ENCODE measurements at places on chromosomes 2 and 18.

DNA sequence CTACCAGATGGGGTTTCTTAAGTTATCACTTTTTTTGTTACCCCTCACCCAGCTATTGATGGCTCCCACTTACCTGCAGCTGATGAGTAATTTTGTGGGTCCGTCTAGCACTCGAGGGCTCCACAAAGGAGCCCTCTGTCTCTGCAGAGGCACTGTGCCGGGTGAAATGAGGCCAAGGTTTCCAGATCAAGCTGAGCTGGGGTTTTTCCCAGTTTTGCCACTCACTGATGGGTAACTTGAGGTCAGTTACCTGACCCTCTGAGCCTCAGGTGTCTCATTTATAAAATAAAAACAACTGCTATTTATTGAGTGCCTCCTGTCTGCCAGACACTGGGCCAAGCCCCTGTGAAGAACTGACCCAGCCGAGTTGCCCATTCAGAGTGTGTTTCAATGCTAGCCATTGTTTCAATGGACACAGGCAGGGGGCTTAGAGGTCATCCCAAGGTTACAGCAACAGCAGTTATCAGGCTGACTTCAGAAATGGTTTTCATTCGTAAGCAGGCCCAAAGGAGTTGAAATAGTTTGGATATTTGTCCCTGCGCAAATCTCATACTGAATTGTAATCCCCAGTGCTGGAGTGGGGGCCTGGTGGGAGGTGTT is 192.9 kb downstream of the NCK2 start:
- DNase-seq: no peak

DNA sequence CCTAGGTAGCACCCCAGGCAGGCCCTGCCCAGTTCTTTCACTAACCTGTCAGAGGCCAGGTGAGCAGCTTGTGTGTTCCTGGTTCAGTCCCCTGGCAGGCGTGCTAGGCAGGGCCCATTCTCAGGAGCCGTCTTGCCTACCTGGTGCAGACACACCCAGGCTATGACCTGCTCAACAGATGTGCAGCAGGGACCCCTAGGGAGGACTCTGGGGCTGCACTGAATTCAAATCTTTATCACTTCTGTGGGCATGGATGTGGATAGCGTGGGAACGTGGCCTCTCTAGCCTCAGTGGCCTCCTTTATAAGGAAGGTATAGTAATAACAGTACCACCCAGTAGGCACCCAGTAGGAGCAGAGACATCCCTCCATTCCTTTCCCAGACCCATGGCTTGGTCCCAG is 48.4 kb downstream of the PLEKHB2 start:
- no peak for DNase-seq

GRCh38 chr2:74915743-74916142 is 42.7 kb upstream of the POLE4 start:
- no peak for DNase-seq

- DNase-seq: no peak
Observed at GRCh38 chr18:3541549-3542386, 91.8 kb downstream of the TGIF1 start.

DNA sequence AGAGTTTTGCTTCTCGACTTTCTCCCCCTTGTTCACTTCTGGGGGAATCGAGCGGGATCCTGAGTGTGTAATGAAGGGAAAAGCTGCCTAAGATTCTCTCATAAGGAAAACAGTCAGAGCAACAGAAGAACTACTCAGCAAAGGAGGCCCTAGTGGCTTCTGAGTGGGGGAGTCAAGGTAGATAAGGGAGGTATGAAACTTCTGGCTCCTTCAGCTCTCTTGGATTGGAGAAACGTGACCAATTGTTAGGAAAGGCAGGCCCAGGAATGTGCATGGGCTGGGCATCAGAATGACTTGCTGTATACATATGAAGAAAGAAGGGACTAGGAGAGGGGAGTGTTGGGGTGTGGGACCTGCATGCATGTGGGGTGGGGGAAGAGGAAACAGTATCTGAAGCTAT is 73.1 kb downstream of the KCNS3 start:
- DNase-seq: no peak

- DNase-seq: no peak
Observed at GRCh38 chr2:111105926-111106325, 14.8 kb upstream of the BCL2L11 start.

DNA sequence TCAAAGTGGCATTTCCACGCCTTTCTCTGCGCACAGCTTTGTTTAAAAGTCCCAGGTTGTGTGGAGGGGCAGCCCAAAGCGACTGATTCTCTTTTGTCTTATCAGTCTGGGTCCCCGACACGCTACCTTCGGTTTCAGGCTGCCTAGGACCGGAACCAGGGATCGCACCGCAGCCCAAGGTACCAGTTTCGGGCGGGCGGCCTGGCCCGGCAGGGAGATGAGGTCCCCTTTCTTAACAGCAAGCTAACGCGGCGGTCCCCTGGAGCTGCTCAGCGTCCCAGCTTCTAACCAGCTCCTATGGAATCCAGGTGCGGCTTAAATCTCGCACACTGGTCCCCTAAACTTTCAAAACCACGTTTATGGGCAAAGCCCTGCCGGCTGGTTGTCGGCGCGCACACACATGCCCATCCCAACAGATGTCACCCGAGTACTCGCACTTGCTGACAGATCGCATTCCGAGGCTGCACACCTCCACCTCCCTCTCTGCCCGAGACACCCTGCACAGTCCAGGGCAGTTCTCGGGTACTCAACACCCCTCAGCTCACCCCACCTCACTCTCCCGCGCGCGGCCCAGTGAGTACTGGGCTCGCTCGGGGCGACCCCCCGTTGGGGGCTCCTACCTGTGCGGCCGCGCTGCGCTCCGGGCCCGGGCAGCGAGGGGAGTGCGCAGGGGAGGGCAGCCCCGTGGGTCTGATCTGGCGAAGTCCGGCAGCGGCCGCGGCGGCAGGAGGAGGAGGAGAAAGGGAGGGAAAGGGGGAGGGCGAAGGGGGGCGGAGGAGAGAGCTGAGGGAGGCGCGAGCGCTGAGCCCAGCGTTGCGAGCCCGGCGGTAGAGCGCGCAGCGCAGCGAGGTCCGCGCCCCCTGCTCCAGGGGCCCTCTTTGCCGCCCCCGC is at the start of gene EFEMP1:
EFEMP1 (minus strand) TSS at position 692 of the 891 bp plus-strand sequence. CDS start 1,342 bp downstream, outside the sequence.
- no peak for DNase-seq

DNA sequence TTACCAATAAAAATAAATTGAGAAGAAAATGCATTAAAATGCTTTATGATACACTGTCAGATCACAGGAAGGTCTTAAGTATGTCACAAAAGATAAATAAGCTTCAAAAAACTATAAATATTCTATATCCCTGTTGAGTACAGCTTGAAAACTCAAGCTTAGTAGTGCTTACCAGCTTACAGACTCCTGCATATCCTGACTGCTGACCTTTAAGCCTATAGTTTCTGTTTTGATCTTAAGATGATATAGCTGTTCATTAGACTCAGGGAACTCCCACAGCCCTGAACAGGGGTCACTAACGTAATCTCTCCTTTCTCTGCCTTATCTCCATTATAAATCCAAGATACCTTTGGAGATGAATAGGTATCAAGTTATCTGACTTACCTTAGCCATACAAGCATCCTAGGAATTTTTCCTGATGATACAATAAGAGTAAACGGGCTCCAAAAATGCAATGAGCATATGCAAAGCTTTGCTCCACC is 93.7 kb upstream of the RBBP8 start:
- DNase-seq: no peak

GRCh38 chr2:68789603-68790002 is 55.0 kb downstream of the ARHGAP25 start:
- no peak for DNase-seq

GRCh38 chr2:80380736-80381135 is 76.2 kb upstream of the LRRTM1 start:
- DNase-seq: no peak

- DNase-seq: no peak
Observed at GRCh38 chr2:150561076-150561475, 73.6 kb upstream of the RND3 start.

DNA sequence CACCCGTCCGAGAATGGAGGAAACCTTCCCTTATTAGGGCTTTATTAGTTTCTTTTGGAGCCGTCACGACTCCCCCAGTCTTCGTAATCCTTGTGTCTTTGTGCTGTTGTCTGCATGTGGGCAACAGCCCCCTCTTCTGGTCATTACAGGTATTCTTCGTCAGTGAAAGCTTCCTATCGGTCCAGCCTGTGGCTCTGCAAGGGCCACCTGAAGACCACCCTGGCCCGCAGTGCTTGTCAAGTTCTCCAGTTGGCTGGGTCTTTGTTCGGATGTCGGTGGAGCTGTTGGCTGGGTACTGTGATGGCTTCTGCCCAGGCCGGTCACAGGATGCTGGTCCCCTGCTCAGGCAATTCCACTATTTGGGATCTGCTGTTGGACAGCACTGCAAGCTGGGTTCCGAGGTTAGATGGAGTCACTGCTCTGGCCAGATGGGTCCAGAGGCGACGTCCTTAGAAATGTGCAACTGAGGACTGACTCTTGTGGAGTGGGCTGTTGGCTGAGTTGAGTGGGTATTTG is 19.2 kb downstream of the E2F6 start:
- DNase-seq: peak; percentile 41

GRCh38 chr2:162226836-162227235 is 16.4 kb downstream of the FAP start:
- no peak for DNase-seq

DNA sequence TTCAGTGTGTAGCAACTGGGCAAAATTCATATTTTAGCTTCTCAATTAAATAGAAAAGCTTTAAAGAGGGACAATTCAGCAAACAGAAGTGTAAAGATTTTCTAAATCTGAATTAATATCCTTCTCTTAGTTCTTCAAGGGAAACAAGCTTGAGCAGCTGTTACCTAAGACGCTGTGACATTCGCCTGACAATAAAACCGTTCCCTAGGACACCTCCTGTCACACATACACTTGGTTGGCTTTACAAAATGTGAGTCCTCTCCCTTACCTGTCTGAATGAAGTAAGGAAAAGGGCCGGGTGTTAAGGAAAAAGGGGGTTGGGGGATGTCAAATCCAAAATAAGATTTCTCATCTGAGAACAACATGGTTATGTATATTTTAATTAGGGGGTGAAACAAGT is 2.1 kb downstream of the SERTAD2 start:
- no peak for DNase-seq

GRCh38 chr2:24409700-24410556 is 49.6 kb upstream of the ITSN2 start:
- no peak for DNase-seq

GRCh38 chr2:18402-19271 is 27.7 kb downstream of the FAM110C start:
- no peak for DNase-seq
